ENCODE measurements at places on chromosomes 7 and 10.

GRCh38 chr7:100401811-100402210, 26.7 kb downstream of the ZCWPW1 start:
- DNase-seq, result no peak

DNA sequence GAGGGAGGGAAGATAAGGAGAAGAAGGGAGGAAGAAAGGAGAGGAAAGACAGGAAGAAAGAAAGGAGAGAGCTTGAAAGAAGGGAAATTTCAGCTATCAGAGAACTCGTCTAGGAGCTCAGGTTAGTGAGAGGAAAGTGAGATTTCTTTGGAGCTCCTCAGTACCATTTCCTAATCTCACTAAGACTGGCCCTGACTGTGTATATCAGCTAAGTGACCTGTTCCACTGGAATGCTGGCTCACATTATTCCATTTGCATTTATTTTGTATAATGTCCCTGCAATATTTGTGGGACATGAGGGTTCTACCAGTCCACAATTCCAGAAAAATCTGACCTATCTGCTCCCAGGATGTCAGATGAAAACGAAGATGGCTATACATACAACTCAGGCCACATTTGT, 114.7 kb upstream of the CELF2 start:
- no peak for DNase-seq

DNA sequence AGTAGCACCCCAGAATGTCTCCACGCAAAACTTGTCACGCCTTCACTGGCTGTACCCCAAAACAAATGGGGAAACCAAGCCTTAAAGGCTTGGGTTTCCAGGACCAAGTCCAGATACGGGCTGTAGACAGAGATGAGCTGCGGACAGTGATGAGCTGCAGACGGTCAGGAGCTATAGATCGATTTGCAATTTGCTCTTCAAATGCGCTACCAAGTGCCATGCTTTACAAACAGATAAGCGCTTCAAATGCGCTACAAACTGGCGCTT, 658 bp upstream of the SGCE start:
- DNase-seq, result no peak

GRCh38 chr10:130998642-130999041, 312.9 kb downstream of the TCERG1L start:
- DNase-seq, result no peak

Measured in GM19239 (cell line).